ENCODE measurements at places on chromosomes 1 and 21. TPM values are rescaled to one million over a fixed set of nuclear protein-coding genes. Genes with fewer than 3 reads are reported as not detected.

DNA sequence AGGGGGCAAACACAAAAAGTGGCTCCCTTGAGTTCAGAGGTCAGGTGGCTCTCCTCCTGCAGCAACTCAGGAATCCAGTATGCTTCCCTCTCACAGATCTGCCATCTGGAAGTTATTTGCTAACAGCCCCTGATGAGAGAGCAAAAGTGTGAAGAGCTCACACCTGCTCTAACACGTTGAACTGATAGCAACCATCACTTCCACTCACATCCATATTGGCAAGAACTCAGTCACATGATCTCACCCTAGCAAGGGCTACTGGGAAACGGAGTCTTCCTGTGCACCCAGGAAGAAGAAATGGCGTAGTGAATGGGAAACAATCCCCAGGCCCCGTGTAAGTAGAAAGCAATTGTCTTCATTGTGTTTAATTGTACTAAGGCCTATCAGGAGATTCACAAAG lies 20.7 kb upstream of the SLC45A1 start:
- H3K36me3 ChIP-seq: no peaks in the 10 kb centered on the region
- H3K27ac ChIP-seq: no peak overlapping the region
- H3K4me3 ChIP-seq: no peak overlapping the region
- H3K4me1 ChIP-seq: peaks cover 3% of the 10 kb centered on the region

The PDZK1IP1 gene
- not detected for total RNA-seq

DNA sequence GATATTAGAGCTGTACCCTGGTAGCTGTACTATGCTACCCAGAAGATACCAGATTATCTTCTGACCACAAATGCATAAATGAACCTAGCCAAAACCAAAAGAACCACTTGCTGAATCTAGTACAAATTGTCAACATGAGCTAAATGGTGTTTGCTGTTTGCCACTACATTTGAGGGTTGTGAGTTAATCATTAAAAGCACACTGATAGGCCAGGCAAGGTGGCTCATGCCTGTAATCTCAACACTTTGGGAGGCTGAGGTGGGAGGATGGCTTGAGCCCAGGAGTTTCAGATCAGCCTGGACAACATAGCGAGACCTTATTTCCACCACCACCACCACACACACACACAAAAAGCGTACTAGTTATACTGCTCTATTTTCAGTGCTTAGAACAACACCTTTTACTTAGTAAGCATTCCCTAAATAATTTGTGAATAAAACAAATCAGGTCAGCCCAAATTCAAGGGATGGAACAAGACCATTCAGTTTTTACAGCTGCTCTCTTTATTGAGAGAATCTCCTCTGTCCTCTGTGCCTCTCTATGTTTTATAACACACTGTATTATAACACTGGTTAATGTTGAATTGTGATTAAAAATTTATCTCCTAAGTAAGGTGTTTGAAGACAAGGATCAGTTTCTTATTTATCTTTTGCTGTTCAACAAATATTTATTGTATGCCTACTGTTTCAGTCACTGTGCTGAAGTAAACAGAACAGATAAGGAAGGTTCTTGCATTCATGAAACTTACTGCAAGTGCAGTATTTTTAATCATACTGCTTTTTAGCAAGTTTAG lies 44.0 kb downstream of the MAGI3 start:
- no peaks in the 10 kb centered on the region for H3K4me1 ChIP-seq
- no peak overlapping the region for H3K4me3 ChIP-seq
- no peak overlapping the region for H3K27ac ChIP-seq
- DNase-seq: no peak
- H3K27me3 ChIP-seq: no peaks in the 10 kb centered on the region

DNA sequence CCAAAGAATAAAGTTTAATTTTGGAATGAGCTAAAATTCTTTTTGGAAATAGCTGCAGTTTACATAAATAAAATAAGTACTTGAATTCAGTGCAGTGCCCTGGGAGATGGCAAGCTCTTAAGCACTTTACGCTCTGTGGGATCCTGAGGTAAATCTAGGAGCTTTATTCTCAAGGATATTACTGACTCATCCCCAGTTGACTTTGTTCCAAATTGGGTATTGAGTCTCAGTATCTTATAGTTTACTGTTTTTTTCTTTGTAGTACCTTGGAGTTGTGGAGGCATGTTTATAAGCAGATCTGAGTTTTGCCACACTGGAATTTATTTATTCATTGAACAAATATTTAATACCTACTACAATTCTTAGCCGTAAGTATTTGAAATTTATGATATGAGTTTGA lies 27.4 kb upstream of the HRNR start:
- no peak overlapping the region for H3K27ac ChIP-seq
- H3K27me3 ChIP-seq: peaks cover 2% of the 10 kb centered on the region

GRCh38 chr1:3257788-3258187 lies 188.8 kb downstream of the PRDM16 start:
- DNase-seq: no peak
- H3K27ac ChIP-seq: no peak overlapping the region
- H3K27me3 ChIP-seq: peaks cover 9% of the 10 kb centered on the region
- H3K4me1 ChIP-seq: no peaks in the 10 kb centered on the region
- no peak overlapping the region for H3K4me3 ChIP-seq

DNA sequence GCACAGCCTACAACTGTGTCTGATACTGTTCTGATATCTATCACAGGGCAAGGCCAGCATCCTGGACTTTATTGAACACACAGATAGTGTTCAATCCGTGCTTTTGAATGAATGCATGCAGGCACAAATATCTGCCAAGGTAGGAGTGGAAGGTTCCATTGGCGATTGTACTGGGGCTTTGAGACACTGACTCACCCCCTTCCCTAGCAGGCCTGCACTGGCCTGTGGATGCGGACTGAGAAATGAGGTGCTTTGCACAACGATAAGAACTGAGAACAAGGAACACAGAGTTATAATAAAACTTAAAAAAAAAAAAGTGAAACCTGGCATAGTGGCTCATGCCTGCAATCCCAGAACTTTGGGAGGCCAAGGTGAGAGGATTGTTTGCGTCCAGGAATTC lies 62.4 kb upstream of the NGF start:
- no peak for DNase-seq
- H3K27ac ChIP-seq: no peak overlapping the region
- H3K36me3 ChIP-seq: no peaks in the 10 kb centered on the region
- H3K27me3 ChIP-seq: no peaks in the 10 kb centered on the region
- no peak overlapping the region for H3K4me3 ChIP-seq
- H3K4me1 ChIP-seq: no peaks in the 10 kb centered on the region

- no peaks in the 10 kb centered on the region for H3K36me3 ChIP-seq
- no peak overlapping the region for H3K27ac ChIP-seq
Measured at GRCh38 chr1:236836157-236836556, 41.1 kb downstream of the MTR start.

The PGLYRP3 gene
- not detected for total RNA-seq

The HOOK1 gene
- total RNA-seq: 2.1 TPM

DNA sequence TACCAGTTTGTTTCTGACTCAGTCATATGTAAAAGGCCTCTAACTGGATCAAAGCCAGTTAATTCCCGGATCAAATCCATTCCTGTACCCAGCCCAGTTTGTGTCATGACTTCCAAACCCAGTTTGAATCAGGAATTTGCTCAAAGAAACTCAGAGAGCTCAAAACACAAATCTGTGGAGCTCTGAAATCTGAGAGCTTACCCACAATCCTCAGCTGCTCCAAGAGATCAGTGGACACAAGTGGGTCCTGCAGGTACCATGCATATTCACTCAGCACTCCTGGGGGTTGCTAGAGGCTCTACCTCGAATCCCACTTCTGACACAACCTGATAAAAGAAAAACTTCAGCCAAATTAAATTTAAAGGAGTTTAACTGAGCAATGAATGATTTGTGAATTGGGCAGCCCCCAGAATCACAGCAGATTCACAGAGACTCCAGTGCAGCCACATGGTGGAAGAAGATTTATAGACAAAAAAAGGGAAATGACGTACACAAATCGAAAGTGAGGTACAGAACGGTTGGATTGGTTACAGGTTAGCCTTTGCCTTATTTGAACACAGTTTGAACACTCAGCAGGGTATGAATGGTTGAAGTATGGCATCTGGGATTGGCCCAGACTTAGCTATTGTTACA lies 11.9 kb upstream of the MRPL55 start:
- no peak overlapping the region for H3K4me3 ChIP-seq
- no peaks in the 10 kb centered on the region for H3K27me3 ChIP-seq
- DNase-seq: no peak
- H3K27ac ChIP-seq: no peak overlapping the region

DNA sequence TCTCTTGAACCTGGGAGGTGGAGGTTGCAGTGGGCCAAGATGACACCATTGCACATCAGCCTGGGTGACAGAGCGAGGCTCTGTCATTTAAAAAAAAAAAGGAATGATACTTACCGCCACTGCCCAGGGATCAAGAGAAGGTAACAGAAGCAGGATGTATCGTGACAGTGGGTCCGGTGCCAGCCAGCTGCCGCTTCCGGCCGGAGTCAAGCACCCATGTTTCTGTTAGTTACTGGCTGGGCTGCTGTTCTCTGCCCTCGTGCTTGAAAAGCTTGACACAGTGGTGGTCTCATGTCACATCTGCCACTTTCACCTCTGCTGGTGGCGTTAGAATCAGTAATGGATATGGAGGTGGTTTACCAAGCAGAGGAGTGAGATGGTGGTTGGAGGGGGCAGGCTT lies 21.0 kb downstream of the IFNGR2 start:
- H3K27me3 ChIP-seq: no peaks in the 10 kb centered on the region
- no peaks in the 10 kb centered on the region for H3K36me3 ChIP-seq
- no peak overlapping the region for H3K4me3 ChIP-seq

DNA sequence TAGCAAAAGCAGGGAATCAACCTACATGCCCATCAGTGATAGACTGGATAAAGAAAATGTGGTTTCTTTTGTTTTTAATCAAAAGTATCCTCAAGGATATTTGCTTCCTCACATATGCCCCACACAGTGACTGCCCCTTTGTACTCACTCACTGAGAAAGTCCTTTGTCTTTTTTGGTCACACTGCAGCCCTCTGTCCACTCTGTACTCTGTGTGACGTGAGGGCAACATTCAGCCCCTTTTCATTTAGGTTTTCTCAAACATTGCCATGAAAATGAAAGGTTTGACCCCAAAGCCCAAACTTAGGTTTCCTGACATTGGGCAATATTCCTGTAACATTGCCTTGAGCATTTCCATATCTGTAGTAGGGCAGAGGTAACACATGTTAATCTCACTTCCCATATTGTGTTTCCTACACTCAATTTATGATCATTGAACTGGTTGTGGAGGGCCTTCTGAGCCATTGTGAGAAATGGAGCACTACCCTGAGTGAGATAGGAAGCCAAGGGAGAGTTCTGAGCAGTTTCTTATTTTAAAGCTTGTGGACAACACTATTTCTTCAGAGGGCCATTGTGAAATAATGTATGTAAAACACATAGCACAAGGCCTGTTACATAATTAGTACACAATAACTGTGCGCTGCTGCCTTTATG lies 501.9 kb upstream of the C1orf87 start:
- no peak overlapping the region for H3K4me3 ChIP-seq
- no peak overlapping the region for H3K27ac ChIP-seq
- no peaks in the 10 kb centered on the region for H3K4me1 ChIP-seq
- H3K27me3 ChIP-seq: no peaks in the 10 kb centered on the region
- H3K36me3 ChIP-seq: no peaks in the 10 kb centered on the region

The SLC35D1 gene
- 2.7 TPM for total RNA-seq

The C1orf185 gene
- not detected for total RNA-seq

GRCh38 chr1:20601129-20601825 lies 12.4 kb downstream of the CDA start:
- no peak overlapping the region for H3K4me3 ChIP-seq
- H3K27ac ChIP-seq: no peak overlapping the region
- H3K4me1 ChIP-seq: no peaks in the 10 kb centered on the region
- no peaks in the 10 kb centered on the region for H3K36me3 ChIP-seq

GRCh38 chr1:2546515-2547209 lies 9.5 kb upstream of the TNFRSF14 start:
- H3K4me3 ChIP-seq: peak overlapping the region; percentile 77
- H3K27ac ChIP-seq: peak overlapping the region; percentile 43

GRCh38 chr1:84795966-84796600 lies 96.9 kb downstream of the LPAR3 start:
- H3K27me3 ChIP-seq: no peaks in the 10 kb centered on the region
- H3K4me3 ChIP-seq: no peak overlapping the region
- H3K27ac ChIP-seq: no peak overlapping the region
- no peak for DNase-seq
- peaks cover 8% of the 10 kb centered on the region for H3K36me3 ChIP-seq

- no peak for DNase-seq
- no peak overlapping the region for H3K4me3 ChIP-seq
- no peak overlapping the region for H3K27ac ChIP-seq
- peaks cover 5% of the 10 kb centered on the region for H3K4me1 ChIP-seq
Measured at GRCh38 chr21:34983680-34984086, 65.4 kb downstream of the RUNX1 start.

The TCHHL1 gene
- total RNA-seq: not detected

The MSTO1 gene
- 55.7 TPM for total RNA-seq

- no peak overlapping the region for H3K27ac ChIP-seq
- no peaks in the 10 kb centered on the region for H3K27me3 ChIP-seq
- DNase-seq: no peak
- H3K36me3 ChIP-seq: no peaks in the 10 kb centered on the region
Measured at GRCh38 chr1:199084293-199084692, 445.5 kb downstream of the PTPRC start.

Data from glutamatergic neuron (in vitro differentiated cells).